LoVo (cell line): ENCODE measurements at places on chromosomes 1 and 21.

DNA sequence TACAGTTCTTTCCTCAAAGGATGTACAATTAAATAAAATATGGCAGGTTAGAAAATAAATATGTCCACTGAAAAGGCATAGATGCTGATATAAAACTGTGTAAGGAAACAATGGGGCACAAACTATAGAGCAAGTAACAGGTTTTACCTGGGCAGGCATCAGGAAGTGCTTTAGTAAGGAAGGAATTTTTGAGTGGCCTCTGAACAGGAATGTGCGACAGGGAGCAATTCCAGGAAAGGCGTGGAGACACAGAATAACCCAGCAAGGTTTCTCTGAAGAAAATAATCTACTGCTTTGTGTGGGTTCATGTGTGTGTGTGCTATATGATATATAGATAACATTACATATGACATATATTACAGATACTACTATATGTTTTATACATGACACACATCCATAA lies 128.4 kb downstream of the RGS21 start:
- no peak for DNase-seq

- no peak for DNase-seq
These were observed 128.1 kb downstream of the PLXNA2 start for GRCh38 chr1:208115924-208116640.

- DNase-seq: no peak
These were observed 464.9 kb downstream of the CAMTA1 start for GRCh38 chr1:7250176-7250575.

DNA sequence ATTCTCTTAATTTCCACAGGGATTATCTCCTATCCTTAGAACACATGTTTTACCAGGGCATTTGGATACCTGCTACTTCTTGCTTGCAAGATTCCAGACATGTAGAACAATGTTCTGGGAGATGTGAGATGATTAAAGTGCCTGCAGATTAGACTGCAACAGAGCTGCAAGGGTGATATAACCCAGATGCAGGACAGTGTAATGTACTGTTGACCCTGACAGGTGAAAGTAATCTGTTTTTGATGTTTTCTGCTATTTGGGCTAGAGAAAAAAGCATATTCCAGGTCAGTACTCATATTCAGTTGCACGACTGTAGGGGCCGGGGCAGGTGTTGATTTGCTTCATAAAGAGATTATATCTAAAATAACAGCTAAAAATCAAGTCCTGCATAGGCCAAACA lies 27.1 kb upstream of the TMEM54 start:
- no peak for DNase-seq

DNA sequence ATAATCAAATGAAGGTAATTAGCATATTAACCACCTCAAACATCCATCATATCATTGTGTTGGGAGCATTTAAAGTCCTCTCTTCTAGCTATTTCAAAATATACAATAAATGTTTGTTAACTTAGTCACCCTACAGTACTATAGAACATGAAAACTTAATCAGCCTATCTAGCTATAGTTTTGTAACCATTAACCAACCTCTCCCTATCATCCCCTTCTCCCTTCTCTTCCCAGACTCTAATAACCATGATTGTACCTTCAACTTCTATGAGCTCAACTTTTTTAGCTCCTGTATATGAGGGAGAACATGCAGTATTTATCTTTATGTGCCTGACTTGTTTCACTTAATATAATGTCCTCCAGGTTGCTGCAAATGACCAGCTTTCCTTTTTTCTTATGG lies 54.0 kb downstream of the RAVER2 start:
- DNase-seq: no peak

- no peak for DNase-seq
These were observed 381.4 kb upstream of the ZRANB2 start for GRCh38 chr1:71462247-71462646.

- DNase-seq: no peak
These were observed 116.2 kb downstream of the NFIA start for GRCh38 chr1:61198554-61198953.

DNA sequence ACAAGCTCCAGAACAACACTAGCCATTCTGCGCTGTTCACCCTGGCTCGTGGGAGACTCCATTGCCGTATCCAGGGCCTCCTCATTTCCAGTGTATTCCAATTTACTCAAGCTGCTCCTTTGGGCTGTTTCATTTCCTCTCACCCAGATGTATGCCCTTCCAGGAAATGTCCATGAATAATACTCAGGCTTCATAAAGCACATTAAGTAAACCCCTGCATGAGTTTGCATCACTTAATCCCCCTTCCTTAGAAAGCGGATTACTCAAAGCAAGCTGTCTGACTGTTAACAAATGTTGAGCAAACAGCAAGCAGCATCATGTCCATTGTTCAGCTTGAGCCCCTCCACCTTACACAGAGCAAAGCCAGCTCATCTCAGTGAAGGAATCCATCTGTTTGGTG lies 403.6 kb upstream of the PBX1 start:
- DNase-seq: no peak

GRCh38 chr1:14716474-14716873 lies 118.0 kb downstream of the KAZN start:
- DNase-seq: no peak

- no peak for DNase-seq
These were observed 18.8 kb downstream of the RAP1GAP start for GRCh38 chr1:21650400-21650799.

GRCh38 chr1:51190961-51191360 lies 45.1 kb upstream of the RNF11 start:
- no peak for DNase-seq

- no peak for DNase-seq
These were observed 8.3 kb upstream of the RNF19B start for GRCh38 chr1:32972814-32973428.

DNA sequence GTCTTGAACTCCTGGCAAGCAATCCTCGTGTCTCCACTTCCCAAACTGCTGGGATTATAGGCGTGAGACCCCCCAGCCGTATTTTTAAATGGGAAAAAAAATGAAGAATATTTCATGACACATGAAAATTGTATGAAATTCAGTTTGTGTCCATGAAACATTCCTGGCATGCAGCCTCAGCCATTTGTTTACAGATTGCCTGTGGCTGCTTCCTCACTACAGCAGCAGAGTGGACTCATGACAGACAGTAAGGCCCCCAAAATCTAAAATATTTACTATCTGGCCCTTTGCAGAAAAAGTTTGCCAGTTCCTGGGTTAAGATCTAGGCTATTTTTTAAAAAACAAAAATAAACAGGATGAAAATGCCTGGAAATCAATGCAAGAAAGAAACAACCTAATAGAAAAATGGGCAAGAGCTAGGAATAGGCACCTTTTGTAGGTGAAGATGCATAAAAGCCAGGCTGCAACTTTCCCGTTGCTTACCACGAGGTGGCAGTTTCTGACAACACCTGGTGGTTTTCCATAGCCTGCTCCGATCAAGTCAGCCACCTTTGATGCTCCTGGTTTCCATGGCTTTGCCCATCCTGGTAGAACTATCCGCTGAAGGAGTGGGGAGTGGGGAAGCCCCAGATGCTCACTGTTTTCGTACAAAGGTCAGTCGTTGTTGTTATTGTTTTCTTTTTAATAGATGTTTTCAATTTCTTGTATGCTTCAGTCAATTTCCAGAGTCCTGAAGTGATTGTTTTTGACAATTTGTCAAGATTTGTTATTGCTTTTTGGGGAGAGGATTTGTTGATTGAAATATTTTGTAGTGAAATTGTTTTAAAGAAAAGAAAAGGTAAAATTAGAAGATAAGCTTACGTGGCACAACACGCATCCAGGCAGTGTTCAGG lies 24.3 kb downstream of the UBE2Q1 start:
- peak; percentile 60 for DNase-seq

- no peak for DNase-seq
These were observed 149.7 kb upstream of the VANGL1 start for GRCh38 chr1:115492019-115492595.

- DNase-seq: no peak
These were observed 351.3 kb upstream of the SGIP1 start for GRCh38 chr1:66182551-66183178.

DNA sequence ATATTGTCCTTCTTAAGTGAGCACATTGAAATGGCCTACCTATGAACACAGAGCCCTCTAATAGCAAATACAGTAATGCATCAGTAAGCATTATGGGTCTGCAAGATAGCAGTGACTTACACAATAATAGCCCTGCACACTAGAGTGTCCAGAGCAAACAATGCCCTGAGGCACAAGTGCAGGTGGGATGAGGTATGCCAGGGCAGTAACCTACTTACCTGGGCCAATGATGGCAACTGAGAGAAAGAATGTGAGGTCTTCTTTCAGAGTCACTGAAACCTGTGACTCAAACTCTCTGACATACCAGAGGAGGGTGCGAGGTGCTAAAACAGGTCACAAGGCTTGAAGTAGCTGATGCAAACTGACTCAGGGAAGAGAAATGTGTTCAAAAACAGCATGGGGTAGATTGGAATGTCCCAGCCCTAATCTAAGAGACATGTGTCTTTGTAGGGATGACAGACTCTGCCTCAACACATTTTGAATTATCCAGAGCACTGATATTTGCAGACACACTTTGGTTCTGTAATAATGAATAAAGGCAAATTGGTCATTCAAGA lies 168.5 kb upstream of the RUNX1 start:
- peak; percentile 92 for DNase-seq

DNA sequence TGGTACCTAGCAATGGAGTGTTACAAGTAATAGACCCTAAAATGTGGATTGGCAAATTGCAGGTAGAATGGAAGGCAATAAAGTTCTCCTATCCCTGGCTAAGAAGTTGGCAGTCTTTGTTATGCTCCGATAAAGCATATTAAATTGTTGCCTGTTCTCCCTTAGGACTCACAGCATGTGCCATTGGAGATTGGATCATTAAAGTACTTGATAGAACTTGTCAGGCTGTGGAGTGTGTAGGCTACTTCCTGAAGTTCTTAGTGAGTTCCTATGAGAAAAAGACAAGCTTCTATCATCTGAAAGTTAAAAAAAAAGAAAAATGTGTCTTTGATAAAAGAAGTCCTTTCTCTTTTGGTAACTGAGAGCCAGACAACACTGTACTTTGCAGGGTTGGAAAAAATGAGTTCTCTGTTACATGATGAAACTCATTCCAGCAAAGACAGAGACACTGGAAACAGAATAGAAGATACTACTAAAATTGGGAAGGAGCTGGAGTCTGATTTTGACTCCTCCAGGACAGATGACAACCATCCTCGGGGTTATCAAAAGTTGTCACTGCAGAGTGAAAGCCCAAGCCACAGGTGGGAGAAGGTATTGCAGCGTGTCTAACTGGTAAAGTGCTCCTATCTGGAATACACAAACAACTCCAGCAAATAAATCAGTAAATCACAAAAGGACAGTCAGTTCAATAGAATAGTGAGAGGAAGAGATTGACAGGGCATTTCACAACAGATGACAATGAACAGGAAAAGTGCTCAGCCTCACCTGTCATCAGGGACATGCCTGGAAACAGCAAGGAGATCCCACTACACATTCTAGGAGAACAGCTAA lies 87.5 kb upstream of the WDR26 start:
- DNase-seq: no peak

GRCh38 chr21:46413365-46413696 lies 45.4 kb upstream of the DIP2A start:
- no peak for DNase-seq

DNA sequence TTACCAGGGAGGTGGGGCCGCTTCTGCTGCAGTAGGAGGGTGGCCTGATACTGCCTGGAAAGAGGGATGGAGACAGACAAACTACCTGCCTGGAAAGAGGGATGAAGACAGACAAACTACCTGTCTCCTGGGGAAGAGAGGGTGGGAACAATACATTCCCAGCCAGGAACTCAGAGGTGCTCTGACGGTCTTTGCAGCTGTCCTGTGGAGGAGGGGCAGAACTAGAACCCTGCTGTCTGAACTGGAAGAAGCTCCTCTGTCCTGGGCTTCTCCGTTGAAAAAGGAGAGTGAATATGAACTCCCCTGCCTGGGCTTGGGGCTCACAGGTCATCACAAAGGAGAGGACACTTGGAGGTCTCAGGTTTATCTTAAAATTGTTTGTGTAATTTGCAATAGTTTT lies 40.3 kb upstream of the ETV3 start:
- no peak for DNase-seq

DNA sequence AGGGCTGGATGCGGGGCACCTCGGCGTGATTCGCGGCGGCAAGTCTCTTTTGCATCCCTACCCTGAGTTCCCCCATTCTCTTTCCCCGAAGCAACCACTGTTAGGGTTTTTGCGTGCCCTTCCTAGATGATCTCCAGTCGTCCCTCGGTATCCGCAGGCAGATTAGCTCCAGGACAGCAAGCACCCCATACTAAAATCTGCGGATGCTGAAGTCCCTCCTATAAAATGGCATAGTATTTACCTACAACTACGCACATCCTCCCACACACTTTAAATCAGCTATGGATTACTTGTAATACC lies 22.8 kb upstream of the CFAP126 start:
- DNase-seq: no peak

DNA sequence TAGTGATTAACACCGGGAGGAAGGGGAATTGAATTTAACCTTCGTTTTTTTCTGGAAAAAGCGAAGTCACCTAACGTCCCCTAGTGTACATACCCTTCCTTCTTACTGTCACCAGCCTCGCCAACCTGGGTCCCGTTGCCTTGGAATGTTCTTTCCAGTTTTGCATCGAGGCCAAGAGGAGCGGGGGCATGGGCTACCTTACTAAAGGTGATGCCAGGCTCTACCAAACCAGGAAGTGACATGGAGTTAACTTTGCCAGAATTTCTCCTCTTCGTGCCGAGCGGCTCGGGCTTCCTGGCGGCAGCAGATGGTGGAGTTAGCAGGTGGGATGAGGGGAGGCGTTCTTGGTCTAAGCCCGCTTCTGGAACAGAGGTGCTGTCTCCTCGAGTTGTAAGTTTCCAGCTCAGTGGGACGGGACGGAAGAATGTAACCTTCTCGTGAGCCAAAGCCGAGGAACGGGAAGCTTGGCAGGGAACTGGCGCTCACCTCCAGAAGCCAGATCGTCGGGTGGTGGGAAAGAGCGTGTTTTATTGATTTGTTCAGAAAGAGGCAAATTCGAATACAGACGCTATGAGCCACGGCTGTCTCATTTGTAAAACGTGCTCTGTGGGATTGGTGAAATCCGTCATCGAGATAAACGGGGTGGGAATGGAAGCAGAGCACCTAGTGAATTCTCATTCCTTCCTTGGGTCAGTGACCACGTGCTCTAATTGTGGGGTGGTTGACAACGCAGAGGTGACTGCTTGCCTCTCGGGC lies 486 bp downstream of the NIPAL3 start:
- peak; percentile 11 for DNase-seq

- peak; percentile 84 for DNase-seq
These were observed 116.0 kb downstream of the ETS2 start for GRCh38 chr21:38921511-38922251.

DNA sequence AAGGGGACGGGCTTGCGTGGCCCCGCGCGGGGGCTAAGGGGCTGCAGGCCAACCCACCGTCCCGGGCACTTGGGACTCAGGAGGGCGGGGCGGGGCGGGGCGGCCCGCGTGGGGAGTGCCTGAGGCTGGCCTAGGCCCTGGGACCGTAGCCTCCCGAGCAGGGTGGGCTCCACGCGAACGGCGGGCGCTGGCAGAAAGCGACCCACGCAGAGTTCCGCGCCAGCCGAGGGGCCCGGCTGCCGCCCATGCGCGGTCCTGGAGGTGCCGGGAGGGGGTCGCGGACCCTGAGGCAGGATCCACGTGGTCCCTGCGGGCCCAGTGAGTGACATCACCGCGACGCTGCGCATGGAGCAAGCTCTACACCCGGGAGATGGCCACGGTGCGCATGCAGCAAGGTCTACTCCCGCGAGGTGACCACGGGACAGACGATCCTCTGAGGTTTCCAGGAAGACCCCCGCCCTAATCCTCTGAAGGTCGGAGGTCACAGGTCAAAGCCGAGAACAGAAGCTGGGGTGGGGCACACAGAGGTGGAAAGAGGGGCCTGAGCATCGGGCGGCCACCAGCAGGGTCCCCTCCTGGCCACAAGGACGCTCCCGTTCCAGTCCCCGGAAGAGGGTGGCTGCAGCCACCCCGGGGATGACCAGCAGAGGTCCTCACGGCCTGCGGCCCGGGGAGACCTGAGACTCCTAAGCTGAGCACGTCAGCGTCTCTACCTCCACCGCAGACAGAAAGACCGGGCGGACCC lies 13.5 kb upstream of the SLC19A1 start:
- DNase-seq: peak; percentile 86
